ENCODE measurements at places on chromosomes 6 and 20.

- no peak for DNase-seq
Observed at GRCh38 chr6:5130135-5130866, 45.2 kb downstream of the PPP1R3G start.

GRCh38 chr6:105794239-105794638, 291.9 kb upstream of the PRDM1 start:
- DNase-seq, result no peak

DNA sequence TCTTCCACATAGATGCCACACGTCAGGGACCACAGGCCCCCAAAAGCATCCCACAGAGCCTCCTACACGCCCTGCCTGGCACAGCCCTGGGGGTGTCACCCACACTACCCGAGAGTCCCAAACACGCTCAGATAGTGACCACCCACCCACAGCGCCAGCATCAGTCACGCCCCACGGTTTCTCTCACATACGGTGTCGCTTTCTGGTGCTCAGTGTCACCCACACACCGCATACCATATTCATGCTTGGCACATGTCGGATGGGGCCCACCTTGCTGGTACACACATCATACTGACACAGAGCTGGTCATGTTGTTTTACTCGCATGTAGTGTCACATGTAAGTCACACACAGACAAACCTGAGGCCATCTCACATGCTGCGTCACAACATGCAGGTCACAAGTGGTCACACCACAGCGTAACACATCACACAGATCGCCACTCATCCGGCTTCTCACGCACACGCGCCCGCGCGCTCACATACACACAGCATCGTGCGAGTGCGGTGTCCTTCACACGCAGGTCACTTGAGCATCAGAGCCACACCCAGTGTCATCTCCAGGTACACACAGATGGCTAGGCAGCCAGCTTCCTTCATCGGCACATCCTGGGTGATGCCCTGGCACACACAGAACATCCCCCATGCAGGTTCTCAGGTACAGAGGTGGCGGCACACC, 3.4 kb downstream of the TEAD3 start:
- no peak for DNase-seq

DNA sequence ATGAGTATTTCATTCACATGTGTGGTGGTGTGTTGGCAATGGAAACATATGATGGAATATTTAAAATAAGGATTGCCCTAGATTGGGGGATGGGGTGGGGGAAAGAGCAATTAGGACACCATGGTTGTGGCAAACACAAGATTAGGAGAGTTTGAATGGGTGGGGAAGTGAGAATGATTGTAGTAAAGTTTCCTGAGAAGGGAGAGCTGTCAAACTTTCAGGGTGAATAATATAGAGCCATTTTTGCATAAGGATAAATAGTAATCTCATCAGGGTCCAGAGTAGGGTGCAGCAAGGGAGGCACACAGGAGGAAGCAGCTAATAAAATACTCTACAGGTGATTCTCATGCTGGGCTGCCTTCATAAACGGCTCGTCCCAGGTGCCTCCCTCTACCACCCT, 294.9 kb upstream of the MARCKS start:
- DNase-seq, result no peak

DNA sequence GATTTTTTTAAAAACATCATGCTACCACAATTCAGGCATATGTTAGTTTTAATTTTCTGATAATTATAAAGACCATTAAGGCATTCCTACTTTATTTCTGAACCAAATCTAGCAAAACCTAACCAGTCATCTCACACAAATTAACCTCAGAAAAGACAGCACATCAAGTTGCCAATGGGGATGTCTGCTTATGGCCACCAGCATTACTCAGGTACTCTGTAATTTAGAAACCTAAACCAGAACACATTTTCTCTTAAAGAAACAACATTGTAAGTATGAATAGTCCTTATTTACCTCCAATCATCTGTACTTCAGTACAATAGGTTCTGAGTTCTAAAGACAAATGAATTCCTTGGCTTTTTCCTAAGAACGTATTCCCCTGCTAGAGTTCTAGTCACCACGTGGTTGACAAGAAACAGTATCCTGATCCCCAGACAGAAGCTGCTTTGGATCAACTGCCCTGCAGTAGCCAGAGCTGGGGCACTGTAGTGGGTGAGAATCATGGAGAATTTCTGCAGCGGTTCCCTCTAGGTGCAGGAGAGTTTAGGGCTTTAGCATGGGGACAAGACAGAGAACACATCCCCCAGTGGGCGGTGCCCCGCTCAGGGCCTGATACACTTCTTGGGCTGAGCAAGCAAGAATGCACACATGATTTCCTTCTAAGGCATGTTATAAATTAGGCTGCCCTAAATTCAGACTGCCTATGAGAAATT, 15.4 kb downstream of the GCLC start:
- DNase-seq, result peak; percentile 30

DNA sequence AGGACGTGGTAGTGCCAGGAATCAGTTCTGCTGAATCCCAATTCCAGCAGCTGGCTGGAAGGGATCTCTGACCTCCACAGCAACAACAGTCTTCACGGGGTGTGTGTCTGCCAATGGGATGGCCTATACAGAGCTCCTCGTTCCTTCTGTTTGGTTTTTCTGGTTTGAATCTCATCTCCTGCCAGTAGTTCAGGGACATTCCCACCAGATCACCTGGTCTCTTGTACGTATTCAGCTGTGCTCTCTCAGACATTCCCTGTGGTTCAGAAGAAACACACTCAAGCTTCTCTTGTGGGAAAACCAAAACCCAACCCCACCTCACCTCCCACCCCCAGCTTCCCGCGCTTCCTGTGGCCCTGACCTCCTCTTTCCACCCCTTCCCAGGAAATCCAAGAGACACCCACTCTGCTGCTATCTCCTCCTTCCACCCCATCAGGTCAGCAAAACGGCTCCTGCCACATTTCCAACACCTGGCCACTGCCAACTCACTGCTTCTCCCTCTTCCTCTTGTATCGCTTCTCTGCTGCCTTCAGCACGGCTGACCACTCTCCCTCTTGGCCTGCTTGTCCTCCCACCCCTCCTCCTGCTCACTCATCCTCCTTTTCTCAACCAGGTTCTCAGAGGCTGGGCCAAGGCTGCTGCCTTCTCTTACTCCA, 63.3 kb upstream of the PTGIS start:
- no peak for DNase-seq

DNA sequence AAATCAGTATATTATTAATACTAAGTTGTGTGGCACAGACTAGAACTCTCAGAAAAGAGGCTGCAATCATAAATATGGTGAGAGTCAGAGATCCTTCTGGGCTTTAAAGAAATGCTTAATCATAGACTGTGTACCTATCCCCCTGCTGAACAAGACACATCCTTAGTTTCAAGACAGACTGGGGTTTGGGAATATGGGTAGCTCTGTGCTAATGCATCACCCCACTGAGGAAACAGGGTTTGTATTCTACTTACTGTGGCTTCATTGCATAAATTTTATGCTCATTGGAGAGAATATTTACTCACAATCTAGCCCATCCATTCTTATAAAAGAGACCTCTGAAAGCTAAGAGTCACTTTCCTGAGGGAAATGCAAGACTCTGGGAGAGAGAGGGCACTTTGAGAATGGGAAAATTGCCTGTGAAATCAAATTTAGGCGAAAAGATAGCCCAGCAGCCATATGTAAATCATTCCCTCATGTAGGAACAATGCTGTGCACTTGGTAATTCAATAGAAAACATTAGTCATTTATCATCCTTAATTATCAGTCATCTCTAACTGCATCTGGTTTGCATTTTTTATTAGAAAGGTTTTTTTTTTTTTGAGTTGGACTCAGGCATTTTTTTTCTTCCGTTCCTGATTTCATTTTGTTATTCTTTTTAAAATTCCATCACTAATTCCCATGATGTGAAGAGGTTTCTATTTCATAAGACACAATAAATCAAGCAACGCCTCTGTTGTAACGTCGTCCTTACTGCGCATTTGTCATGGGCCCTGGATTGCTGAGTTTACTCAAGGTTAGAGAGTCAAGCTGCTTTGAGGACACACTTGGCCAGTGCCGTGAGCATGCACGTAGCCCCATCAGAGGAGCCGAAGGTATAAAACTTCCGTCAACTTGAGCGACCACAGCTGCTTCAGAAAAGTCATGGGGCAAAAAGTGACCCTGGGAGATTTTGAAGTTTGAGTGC, 91.8 kb downstream of the TRMT11 start:
- DNase-seq, result no peak

DNA sequence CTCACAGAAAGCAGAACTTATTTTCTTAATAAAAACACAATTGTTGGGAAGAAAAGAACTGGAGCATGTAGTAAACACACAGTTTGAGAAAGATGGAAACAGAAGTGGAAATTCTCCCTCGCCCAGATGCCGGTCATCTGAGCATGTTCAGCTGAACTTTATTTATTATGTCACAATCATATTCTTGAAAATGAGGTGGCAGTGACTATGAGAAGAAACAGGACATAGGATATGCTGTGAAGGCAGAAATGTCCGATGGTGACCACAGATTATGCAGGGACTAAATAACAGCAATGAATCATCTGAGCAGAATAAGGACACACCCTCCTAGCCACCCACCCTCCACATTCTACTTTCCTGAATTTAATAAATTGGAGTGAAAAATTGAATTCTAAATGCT, 425.3 kb upstream of the NOX3 start:
- no peak for DNase-seq

- DNase-seq, result peak; percentile 31
Observed at GRCh38 chr20:35240811-35241293, 14.4 kb downstream of the MMP24 start.

- DNase-seq, result peak; percentile 50
Observed at GRCh38 chr6:138032571-138032970, 74.6 kb downstream of the PERP start.

GRCh38 chr6:18445228-18445627, 58.1 kb downstream of the RNF144B start:
- DNase-seq, result no peak

DNA sequence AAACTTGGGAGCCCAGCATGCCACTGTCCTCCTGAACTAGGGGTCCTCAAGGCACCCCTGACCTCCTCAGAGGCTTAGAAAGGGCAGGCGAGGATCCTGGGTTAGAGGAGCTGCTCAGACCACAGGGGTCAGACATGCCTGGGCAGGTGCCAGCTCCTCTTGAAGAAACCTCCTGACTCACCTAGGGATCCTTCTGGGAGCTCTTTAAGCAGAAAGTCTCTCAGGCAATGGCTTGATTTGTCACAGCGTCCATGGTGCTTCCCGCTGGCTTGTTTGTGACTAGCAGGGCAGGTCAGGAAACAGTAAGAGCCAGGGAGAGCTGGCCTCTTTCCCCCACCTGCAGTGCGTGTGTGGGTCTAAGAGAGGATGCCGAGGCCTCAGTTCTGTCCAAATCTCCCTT, 174.5 kb upstream of the SNX9 start:
- DNase-seq, result no peak

- DNase-seq, result no peak
Observed at GRCh38 chr6:161214722-161215121, 59.1 kb downstream of the AGPAT4 start.
